ENCODE measurements at places on chromosomes 5 and 9.

DNA sequence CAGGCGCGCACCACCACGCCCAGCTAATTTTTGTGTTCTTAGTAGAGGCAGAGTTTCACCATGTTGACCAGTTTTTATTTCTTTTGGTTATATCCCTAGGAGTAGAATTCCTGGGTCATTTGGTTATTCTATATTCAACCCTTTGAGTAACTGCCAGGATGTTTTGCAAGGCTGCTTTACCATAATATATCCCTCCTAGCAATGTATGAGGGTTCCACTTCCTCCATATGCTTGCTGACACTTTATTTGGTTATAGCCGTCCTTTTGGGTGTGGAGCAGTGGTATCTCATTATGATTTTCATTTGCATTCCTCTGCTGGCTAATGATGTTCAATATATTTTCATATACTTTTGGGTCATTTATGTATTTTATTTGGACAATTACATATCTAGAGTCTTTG is 81.2 kb downstream of the RAB24 start:
- DNase-seq, result no peak

DNA sequence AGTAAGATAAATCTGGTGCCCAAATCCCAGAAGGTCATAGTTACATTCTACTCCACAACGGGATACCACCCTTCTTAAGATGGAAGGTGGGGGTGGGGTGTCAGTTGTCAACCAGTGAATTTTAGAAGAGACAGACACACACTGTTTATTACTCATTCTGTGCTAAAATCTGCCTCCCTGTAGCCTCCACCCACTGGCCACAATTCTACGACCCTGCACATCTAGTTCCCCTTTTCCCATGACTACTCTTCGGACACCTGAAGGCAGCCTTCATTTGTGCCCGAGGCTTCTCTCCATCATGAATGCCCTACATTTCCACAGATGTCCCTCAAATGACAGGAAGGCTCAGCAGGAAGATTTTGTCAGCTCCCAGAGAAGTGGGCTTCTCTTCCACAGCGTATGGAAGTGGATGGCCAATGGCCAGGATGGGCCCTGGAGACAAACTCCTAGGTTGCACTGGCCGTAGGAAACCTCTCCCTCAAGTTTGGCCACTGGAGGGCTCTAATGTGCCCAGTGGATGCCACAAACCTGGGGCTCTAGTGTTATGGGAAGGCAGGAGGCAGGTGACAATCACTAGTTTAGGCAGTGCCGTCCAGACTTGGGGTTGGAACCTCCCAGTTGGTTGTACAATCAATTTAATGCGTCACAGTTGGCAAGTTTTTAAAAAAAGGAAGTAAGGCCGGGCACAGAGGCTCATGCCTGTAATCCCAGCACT is 46.6 kb downstream of the PTPN3 start:
- DNase-seq, result no peak

- no peak for DNase-seq
Measured at GRCh38 chr9:35603506-35603985, 1.5 kb upstream of the TESK1 start.

DNA sequence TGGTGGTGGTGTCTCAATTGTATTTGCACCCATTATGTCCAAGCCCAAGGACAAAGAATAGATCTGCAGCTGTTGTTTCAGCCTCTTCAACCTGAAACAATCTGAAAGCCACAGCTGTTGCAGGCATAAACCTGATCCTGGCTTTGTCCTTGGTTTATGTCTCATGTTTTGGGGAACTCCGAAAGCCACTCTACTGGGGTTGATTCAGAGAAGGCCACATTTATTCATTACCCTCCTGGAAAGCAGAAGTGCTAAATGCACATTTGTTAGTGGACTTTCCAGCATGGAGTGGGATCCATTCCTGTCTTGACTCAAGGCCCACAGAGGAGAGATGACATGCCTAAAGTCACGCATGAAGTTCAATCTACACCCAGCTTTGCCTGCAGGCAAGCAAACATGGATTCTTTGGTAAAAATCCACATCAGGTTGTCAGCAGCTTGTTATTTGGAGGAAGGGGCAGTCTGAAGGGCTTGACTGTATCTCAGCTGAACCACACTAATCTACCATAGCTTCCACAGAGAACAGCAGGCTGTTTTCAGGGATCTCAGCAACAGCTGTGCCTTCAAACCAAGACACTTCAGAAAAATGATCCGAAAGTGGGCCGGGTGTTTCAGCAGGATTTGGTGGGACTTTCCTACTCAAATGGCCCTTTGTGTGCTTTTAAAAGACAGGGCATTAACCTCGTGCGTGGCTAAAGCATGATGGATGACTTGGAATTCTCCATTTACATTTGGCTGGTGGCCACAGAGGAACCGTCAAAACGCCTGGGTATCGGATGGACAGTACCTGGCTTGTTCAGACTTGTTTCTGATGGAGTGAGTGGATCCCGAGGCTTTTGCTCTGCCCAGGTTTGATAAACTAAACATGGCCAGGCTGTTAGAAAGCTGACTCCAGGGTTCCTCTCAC is 36.2 kb upstream of the ADAM19 start:
- no peak for DNase-seq

- no peak for DNase-seq
Measured at GRCh38 chr9:12954441-12954840, 179.6 kb downstream of the LURAP1L start.

GRCh38 chr5:132500931-132501628 is 10.5 kb upstream of the IRF1 start:
- peak; percentile 58 for DNase-seq

DNA sequence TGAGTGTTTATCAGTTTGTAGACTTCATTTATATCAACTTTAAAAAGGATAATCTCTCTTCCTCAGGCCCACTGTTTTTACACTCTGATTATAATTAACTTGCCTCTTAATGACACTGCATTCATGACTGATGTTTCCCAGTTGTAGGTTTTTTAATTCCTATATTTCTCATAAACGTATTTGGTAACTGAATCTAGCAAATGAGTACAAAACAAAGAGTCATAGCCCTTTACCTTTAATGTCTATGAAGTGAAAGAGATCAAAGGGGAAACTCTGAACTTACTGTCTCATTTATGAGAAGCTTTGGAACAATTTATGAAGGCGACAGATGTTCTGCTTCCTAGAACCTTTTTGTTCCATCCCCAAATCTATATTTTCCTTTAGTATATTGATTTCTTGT is 56.6 kb upstream of the ABCA1 start:
- DNase-seq, result no peak

DNA sequence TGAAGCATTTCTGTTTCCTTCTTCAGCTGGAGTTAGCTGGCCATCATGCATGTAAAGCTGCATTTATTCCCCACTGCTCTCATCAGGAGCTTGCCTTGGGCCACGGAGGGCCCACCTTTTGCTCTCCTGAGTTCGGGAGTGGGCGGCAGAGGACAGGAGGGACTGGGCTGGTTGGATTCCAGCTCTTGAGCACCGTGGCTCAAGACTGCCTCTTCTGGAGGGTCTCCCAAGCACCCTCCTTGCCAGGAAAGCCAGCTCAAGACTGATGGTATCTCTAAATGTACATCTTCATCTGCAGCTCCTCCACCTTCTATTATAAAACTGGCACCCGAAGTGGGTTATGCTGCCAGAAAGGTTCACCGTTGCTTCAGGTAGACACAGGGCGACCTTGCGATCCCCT is 399.6 kb upstream of the IRX1 start:
- no peak for DNase-seq

DNA sequence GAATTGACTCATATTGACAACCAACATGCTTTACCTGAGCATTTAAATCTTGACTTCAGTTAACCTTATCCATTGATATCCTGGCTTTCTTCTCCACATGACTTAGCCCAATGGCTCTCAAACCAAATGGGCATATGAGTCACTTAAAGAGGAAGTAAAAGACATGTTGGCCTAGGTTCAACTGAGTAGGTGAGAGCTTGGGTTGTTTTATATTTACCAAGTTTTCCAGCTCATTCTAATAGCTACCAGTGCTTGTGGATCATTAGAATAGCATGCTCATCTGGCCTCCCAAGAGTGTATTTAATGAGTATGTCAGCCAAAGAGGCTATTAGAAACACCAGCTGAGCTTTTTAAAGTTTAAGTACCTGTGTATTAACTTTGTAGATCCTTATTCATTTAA is 1049.0 kb downstream of the PTPRD start:
- DNase-seq, result no peak

DNA sequence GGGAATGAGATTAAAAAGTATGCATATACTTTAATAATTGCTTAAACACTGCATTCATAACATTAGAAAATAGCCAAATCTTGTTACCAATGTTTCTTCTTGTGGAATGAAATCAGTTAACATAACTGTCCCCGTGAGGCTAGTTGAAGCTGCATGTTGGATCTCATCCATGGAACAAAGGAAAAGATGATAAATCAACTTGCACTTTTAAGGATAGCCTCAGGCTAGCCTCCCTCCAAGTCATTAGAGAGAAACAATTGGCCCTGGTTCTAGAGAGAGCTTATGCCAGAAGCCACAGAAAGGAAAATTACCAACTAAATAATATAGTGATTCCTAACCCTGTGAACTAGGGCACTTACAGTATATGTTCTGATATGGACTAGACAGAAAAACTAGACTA is 66.9 kb downstream of the GRIN3A start:
- DNase-seq, result no peak
